CD14-positive monocyte (primary cell): ENCODE measurements at places on chromosomes 5 and 9. TPM values are rescaled to one million over a fixed set of nuclear protein-coding genes. Genes with fewer than 3 reads are reported as not detected.
A peak's percentile ranks its signal among the peaks of the same experiment; 100 is the strongest.

SLC38A9 gene
- 14.1 TPM for polyA plus RNA-seq

TXNDC8 gene
- polyA plus RNA-seq, result not detected

SLCO6A1 gene
- not detected for polyA plus RNA-seq

CDO1 gene
- polyA plus RNA-seq, result not detected

MOB3B gene
- polyA plus RNA-seq, result 1.7 and 2.2 TPM in 2 replicates

PARP8 gene
- 54.1 and 170 TPM in 2 replicates for polyA plus RNA-seq

PRRX2 gene
- polyA plus RNA-seq, result not detected in 2 replicates

DNA sequence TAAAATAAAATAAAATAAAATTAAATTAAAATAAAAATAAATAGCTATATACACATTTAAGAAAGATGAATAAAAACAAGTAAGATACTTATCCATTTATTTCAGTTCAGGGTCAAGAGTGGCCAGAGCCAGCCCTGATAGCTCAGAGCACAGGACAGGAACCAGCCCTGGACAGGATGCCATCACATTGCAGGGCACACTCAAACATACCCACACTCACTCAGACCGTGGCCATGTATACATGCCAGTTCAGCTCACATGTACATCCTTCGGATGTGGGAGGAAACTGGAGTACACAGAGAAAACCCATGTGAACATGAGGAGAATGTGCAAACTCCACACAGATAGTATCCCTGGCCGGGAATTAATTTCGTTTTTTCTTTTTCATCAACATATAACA lies 21.8 kb downstream of the NDUFS4 start:
- no peak for DNase-seq

GRCh38 chr9:35579130-35579529 lies 25.9 kb upstream of the TESK1 start:
- peak; percentile 72 for DNase-seq

- no peak for DNase-seq
These were observed 47.2 kb upstream of the DAB2 start for GRCh38 chr5:39471836-39472508.

GRCh38 chr5:148512498-148512897 lies 128.7 kb downstream of the FBXO38 start:
- no peak for DNase-seq

DNA sequence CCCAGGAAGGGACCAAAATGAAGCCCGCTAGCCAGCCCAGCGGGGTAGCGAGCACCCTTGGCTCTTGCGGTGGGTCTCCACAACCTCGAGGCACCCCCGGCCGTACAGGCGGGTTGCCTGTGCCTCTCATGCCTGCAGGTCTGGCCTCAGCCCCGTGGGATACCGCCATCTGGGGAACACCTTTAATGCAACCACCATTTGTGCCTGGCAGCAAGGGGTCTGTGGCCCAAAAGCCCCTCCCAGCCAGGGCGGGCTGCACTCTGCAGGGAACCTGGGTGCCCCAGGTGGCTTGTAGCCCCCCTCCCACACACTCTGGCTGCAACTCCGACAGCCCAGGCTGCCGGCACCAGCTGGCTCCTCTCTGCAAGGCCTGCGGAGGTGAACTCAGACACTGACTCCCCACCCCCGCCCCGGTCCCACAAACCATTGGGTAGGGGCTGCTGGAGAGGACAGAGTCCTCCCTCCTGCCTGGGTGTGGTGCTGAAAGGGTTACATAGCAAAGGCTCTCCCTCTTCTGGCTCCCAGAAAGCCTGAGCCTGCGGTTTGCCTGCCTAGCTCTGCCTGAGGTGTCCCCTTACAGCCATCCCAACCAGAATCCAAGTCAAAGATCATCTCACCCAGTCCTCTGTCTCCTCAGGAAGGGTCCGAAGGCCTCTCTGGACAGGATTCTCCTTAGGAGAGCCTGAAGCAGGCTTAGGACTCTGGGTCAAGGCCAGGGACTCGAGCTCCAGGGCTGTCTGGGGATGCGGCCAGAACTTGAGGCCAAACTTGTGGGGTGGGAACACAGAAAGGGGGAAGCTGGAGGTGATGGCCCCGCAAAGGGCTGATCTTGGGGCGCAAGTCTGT lies 109.4 kb downstream of the PSD2 start:
- DNase-seq, result no peak

GRCh38 chr9:81823672-81824554 lies 104.3 kb upstream of the SPATA31D4 start:
- no peak for DNase-seq

GRCh38 chr9:72130321-72130720 lies 18.9 kb upstream of the GDA start:
- no peak for DNase-seq

DNA sequence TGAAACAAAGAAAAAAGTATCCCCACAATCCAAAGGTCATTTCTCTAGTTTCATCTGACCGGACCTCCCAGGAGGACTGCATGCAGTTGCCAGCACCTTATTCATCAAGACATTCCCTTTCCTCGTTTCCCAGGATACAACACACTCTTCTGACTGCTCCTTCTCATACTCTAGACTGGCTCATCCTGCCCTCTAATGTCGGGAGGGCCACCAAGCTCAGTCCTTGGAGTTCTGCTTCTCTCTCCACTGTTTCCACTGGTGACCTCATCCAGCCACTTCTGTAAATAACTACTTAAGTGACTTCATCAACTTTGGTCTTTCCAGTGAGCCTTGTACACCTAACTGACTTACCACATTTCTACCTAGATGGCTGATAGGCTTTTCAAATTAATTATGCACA lies 179.1 kb downstream of the EPB41L4A start:
- no peak for DNase-seq

DNA sequence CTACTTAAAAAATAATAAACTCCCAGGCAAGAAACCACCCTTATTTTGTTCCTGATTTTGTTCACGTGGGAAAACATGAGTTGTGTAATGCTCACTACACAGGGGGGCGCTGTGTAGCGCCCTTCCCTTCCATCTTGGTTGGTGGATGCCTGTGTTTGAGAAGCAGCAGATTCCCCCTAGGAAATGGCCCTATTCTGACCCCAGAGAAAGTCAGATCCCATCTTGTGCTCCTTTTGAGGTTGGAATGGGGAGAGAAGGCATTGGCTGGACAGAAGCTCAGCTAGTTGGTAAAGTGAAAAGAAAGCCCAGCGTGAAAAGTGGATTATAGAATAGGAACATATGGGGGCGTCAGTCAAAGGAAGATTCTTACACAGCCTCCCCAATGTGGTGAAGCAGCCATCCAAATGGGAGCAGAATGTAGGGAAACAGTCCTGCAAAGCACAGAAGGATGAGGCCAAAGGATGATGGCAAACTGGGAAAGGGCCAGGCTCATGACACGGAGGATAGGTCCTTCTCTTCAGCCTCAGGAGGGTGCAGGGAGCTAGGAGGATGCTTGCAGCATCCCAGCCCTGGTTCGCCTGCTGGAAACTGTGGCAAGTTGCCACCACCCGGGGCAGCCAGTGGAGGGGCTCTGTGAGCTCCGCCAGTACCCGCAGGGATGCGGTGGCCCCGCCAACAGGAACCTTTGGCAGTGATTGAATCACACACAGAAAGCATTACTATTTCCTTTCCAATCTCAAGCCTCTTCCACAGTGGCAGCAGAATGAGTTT lies 314.2 kb upstream of the DAP start:
- DNase-seq, result no peak

GRCh38 chr9:38186404-38187115 lies 117.5 kb upstream of the SHB start:
- DNase-seq, result no peak

DNA sequence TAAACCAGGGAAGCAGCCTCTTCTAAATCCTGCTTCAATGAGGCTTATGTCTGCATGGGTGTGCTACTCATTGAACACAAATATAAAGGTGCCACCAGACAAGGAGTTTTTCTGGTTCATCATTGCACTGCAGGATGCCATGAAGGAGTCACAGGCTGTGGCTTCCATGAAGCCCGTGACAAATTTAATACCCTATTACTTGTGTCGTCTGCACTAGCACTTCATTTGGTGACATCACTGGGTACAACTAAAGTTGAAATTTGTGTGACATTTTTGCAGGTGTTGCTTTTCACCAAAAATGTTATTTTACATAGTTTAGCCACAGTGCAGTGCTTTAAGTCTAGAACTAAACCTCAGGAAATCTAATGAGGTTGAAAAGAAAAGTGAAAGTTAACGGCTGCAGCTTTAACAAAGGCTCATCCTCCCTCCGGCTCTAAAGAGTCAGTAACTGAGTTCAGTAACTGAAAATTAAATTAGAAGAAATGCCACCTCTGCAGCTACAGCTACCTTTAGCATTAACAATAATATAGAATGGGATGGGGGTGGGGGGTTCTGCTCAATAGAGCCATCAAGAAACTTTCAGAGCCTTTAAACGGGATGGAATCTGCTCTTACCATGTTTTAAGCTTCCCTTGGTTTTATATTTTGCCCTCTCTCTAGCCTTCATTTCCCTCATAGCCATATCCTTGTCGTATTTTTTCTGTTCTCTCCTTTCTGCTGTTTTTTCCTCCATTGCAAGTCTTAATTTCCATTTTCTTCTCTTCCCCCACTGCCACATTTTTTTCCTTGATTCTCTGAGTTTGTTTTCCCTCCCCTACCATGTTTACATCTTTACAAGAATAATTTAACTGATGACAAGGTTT lies 233.8 kb upstream of the TMEM161B start:
- no peak for DNase-seq

DNA sequence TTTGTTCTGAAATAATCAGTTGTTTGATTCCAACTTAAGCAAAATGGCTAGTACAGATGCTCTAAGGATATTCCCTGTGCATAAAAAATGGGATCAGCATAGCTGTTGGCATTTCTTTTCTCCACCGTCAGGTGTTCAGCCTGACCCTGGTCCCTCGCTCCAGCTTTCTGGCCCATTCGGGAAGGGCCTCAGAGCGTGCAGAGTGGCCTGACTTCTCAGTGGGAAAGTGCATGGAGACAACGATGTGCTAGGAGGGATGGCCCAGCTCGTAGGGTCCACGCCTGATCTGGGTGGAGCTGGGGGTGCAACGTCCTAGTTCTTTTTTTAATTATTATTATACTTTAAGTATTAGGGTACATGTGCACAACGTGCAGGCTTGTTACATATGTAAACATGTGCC lies 319.1 kb upstream of the IRX4 start:
- no peak for DNase-seq

GRCh38 chr5:152142840-152143469 lies 218.3 kb upstream of the GLRA1 start:
- DNase-seq, result peak; percentile 1

DNA sequence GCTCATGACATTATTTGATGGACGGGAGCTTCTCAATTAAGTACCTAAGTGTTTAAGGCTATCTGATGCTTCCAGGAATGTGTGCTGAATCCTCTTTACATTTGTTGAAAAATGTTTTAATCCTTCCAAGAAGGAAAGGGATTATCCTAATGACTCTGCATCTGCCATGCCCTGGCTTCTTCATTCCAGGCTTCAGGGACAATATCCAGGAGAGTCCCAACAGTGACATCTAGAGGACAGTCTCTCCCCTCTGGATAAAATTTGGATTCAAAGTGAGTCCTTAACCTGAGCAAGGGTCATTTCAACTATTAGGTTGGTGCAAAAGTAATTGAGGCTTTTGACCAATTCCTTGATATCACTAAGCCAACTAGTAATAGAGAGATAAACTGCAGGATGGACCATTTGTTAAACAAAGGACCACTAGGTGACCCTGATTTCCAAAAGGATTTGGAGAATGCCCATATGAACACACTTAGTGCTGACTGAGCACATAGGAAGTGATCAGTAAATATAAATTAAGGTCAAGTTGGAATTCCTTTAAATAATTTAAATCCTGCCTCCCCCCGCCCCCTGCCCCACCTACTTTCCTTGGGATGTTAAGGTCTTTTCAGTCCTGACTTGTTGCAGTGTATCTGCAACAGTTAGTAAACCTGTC lies 19.1 kb downstream of the TNFSF8 start:
- no peak for DNase-seq

DNA sequence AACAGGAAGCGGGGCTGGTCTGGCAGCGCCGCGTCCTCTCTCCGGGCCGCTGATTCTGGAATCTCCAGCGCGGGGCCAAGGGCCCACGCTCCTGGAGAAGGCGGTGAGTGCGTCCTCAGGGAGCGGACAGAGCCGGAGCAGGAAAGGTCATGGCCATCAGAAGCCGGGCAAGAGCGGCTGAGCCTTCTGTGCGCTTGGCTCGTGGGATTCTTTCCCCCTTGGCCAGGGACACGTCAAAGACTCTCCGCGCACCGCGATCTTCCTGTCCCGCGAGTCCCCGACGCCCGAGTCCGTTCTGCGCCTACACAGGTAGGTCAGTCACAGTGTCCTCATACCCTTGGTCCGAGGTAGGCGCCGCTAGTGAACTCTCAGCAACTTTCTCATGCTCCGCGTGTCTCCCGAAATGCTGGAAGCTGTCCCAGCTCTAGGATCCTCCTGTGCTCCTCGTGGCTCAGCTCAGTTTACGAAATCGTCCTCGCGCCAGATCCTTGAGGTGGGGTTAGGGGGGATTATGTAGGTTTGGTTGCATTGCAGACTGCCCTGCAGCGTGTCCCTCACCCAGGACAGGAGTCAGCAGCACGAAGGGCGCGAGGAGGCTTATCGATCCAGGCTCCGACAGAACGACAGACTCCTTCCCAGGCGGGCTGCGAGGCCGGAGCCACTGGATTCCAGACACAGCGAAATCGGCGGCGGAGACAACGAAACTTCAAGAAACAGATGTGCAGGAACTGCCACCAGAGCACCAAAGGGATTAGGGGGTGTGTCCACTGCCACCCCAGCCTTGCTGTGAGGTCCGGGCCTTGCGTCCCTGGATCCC lies 8.7 kb downstream of the LHX6 start:
- no peak for DNase-seq

DNA sequence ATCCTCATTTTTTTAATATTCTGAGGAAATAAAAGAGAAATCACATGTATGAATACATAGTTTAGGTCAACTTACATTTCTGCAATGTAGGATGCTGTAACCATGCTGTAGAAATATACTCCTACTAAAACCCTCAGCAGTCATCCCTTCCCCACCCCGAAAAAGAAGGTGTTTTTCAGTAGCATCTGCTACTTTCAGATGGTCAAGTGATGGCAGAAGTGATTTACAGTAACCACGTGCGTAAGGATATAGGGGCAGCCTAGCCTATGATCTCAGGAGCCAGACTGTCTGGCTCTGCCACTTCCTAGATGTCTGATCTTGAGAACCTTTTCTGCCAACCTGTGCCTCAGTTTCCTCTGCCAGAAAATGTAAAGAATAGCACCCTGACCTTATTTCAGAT lies 26.0 kb upstream of the SYK start:
- no peak for DNase-seq

GRCh38 chr5:10451137-10451824 lies 9.6 kb downstream of the ROPN1L start:
- peak; percentile 76 for DNase-seq

- DNase-seq, result peak; percentile 36
These were observed 139.8 kb downstream of the COL23A1 start for GRCh38 chr5:178450121-178451028.

GRCh38 chr5:164909673-164910072 lies 1404.3 kb downstream of the MAT2B start:
- DNase-seq, result no peak

GRCh38 chr5:57884346-57885102 lies 401.9 kb upstream of the ACTBL2 start:
- no peak for DNase-seq

DNA sequence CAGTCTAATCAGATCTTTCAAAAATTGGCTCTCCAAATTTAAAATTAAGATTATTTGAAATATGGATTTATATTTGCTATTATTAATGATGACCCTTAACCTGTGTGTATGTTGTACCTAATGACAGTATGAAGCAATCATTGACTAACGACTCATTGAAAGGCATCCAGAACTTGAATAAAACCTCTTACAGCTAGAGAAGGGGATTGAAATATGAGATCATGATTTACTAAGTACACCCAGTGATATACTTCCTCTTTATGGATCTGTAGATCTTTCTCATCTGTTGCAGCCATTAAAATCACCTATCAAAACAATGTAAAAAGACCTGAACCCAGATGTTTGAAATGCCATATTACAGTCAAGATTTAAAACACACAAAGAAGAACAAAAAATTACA lies 126.5 kb downstream of the RPS23 start:
- no peak for DNase-seq
